Breast epithelium (tissue), 4 donors: ENCODE measurements at places on chromosomes 4 and X.

DNA sequence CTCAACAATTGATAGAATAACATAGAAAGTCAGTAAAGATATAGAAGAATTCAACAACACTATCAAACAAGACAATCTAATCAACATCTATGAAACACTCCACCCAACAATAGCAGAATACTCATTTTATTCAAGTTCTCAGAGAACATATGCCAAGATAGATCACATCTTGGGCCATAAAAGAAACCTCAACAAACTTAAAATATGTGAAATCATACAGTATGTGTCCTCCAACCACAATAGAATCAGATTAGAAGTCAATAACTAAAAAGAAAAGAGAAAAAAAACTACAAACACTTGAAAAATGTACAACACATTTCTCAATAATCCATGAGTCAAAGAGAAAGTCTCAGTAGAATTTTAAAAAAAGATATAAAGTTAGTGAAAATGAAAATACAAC, 78.6 kb upstream of the LDB2 start:
- DNase-seq = no peak

- no peak for DNase-seq
Measured at GRCh38 chr4:150302553-150302952, 224.3 kb downstream of the DCLK2 start.

- DNase-seq = no peak
Measured at GRCh38 chrX:119252716-119253115, 16.6 kb downstream of the PGRMC1 start.

GRCh38 chr4:183300655-183301054, 19.4 kb downstream of the CLDN22 start:
- no peak for DNase-seq

DNA sequence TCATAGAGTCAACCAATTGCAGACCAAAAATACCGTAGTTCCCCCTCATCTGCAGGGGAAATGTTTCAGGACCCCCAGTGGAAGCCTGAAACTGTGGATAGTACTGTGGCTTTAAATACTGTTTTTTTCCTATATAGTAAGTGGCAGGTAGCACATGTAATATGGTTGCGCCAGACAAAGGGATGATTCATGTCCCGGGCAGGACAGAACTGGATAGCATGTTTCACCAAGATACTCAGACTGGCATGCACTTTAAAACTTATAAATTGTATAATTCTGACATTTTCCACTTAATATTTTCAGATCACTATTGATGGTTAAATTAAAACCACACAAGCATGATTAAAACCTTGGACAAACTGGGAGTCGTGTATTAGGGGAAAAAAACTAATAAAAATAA, 276.3 kb upstream of the AGA start:
- DNase-seq = no peak
